ENCODE measurements at places on chromosomes 11 and 22.
A peak's percentile ranks its signal among the peaks of the same experiment; 100 is the strongest.

GRCh38 chr11:68469642-68470041 is 9.1 kb downstream of the PPP6R3 start:
- DNase-seq = no peak

DNA sequence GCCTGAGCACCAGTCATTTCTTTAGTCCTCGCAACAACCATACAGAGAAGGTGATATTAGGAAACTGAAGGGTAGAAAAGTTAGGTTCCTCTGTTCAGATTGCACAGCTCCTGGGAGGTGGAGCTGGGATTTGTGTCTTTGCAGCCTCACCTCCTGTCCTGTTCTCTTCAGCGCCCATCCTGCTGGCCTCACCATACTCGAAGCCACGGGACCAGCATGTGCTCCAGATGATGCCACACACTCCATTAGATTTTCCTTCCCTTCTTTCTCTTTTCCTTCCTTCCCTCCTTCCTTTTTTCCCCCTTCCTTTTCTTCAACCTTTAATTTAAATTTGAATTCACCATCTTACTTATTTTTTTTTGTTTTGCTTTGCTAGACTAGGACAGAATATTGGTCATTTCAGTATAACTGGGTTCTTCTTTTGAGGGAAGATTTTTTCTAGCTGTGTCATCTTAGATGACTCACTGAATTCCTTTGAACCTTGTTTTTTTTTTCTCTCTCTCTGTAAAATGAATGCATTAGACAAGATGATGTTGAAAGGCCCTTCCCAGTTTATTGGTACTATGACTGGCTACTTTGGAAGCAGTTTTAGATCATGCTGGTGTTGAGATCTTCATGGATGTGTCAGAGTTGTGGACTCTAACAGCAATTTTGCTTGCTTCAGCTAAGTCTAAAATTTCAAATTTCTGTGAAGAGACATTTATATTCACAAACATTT is 662.5 kb upstream of the TENM4 start:
- peak; percentile 96 for DNase-seq

DNA sequence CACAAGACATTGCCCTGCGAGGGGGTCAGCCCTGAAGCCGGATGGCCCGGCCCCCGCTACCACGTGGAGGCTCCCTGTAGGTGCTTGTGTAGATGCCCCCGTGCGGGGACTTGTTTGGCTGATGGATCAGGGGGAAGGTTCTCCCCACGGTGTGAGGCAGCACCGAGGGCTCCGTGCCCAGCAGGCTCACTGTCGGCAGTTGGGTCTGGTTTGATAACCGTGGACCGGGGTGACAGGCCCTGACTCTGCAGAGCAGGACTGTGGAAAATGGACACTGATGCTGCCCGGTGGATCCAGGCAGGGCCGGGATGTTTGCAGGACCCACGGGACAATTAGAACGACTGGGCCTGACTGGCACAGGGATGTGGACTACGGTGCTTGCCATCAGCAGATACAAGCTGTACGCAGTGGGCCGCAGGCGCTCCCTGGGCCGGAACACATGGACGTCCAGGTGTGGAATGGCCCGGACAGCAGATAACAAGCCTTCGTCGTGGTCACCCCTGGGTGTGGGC is 19.0 kb downstream of the KCNQ1 start:
- no peak for DNase-seq

DNA sequence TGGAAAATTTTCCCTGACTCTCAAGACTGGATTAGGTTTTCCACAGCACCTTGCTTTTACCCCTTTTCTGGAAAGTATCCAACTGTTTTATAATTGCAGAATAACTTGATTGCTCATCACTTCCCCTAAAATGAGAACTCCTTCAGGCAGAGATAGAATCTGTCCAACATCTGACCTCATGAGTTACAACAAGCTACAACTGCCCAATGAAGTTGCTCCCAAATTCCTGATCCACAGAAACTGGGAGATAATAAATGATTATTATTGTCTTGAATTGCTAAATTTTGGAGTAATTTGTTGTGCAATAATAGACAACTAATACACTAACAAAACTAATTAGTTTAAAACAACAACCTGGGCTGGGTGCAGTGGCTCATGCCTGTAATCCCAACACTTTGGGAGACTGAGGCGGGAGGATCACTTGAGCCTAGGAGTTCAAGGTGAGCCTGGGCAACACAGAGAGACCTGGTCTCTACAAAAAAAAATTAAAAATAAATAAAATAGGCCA is 10.0 kb upstream of the CCDC83 start:
- no peak for DNase-seq
